Gastroesophageal sphincter (tissue), 4 donors: ENCODE measurements at places on chromosomes 1 and 21. TPM values are rescaled to one million over a fixed set of nuclear protein-coding genes. Genes with fewer than 3 reads are reported as not detected.

S100A11 gene
- total RNA-seq, result 41.9 TPM

CD1C gene
- total RNA-seq, result 1.8 TPM

SLAMF8 gene
- 4.2 TPM for total RNA-seq

CLCC1 gene
- 29.2 TPM for total RNA-seq

FLG2 gene
- not detected for total RNA-seq

AADACL3 gene
- total RNA-seq, result not detected

- ATAC-seq, result no peak
Observed at GRCh38 chr1:80365359-80366021, 1359.0 kb upstream of the ADGRL4 start.

DNA sequence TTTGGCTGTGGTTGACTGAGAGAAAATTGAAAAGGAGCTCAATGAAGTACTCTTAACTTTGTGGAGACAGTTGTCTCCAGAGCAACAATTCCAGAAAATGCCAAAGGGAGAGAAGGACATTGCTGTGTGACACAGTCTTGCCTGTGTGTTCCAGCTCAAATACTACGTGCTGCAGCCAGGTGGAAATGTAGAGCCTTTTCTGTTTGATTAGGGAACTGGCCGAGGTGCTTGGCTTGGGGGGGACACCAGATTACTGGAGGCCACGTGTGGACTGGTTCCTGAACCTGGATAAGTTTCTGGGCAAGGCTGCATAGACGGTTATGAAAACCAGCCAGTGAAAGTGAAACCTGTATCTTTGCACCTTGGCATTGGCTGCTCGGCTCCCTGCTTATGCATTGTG lies 217.9 kb downstream of the CTH start:
- no peak for ATAC-seq

DNA sequence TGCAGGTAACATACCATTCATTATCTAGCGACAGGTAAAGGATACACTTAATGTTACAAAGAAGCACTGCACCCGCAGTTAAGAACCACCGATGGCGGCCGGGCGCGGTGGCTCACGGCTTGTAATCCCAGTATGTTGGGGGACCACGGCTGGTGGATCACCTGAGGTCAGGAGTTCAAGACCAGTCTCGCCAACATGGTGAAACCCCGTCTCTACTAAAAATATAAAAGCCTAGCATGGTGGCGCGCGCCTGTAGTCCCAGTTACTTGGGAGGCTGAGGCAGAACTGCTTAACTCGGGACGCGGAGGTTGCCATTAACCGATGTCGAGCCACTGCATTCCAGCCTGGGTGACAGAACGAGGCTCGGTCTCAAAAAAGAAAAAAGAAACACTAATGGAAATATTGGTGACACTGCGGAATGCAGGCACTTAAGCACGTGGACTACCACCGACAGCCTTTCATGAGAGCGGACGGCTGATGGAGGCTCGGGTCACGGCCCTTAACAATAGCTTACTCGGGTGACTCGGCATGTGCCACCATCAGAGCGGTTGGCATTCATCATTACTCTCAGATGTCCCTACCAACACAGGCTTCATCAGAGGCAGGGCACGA lies 542 bp downstream of the GAS5 start:
- ATAC-seq, result peak; percentile 4

DNA sequence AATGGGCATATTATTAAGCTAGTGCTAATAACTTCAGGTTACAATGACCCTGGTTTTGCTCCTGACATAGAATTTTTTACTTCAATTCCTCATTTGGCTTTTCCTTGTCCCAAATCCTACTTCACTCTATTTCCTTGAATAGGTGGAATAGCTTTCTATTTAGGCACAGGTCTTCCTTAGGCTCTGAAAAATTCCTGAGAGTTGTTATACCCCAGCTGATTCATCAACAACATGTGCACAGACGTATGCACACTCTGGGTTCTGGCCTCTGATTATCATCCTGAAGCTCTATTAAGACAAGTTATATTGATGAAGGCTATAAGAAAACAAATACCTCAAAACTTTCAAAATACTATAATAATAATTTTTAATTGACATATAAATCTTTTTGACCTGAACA lies 172.4 kb downstream of the NTMT2 start:
- no peak for ATAC-seq

DNA sequence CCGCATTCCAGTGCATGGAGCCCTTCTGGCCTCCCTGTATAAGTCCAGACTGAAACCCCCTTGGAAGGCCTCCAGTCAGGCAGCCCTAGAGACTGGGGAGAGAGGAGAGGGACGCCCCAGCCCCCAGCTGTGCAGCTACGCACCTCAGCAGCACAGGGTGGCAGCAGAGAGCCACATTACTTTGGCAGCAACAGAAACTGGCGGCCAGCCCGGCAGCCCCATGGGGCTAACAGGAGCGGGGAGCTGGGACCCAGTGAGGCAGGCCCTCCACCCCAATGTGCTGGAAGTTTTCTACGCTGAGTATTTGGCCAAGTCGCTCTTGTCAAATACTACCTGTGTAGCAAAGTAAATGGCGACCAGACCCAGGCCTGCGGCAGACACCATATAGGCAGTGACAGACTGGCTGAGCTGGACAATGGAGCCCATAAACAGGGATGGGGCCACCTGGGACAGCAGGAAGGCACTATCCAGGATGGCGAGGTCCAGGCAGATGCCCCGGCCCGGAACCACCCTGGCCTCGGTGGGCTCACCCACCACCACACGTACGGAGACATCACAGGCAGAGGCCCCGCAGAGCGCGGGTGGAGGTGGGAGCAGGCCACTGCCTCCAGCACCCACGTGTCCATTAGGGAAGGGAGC lies 21.2 kb downstream of the SLC45A3 start:
- peak; percentile 78 for ATAC-seq

DNA sequence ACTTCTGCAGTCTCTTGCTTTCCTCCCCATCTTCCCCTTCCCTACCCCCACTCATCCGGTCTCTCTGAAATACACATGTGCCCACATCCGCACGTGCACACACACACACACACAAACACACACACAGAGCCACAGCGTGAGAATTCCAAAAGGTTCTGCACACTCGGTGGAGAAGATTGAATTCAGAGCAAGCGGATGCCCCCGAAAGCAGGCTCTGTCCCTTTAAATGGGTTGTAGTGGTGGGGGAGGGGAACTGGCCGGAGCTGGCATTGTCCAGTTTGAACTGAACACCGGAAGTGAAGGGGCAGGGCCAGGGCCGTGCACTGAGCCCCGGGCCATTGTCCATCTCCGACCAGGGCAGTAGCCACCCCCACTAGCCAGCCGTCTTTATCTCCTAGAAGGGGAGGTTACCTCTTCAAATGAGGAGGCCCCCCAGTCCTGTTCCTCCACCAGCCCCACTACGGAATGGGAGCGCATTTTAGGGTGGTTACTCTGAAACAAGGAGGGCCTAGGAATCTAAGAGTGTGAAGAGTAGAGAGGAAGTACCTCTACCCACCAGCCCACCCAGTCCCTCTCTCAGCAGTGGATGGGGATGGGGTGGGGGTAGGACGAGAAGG lies 1.3 kb upstream of the LIN28A start:
- no peak for ATAC-seq

DNA sequence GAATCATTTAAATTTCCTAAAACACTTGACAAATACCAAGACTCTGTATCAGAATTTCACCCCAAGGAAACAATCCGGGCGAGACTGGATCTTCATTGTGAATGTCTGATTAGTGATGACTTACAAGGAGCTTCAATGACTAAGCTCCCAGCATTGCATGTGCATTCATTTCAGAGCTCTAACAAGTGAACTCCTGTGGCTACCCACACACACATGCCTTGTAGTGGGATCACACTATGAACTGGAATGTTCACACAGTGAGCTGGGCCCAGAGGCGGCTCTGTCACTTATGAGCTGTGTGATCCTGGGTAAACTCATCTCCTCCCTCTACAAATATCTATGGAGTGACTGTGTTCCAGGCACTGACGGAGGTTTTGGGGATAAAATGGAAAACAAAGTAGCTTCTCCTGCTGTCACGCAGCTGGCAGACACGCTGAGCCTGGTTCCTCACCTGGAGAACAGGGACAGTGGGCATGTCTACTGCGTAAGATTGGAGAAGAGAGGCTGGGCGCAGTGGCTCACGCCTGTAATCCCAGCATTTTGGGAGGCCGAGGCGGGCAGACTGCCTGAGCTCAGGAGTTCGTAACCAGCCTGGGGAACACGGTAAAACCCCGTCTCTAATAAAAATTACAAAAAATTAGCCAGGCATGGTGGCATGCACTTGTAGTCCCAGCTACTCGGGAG lies 56.9 kb downstream of the CLSTN1 start:
- ATAC-seq, result no peak

- ATAC-seq, result peak; percentile 62
Observed at GRCh38 chr1:233097959-233098580, 147.7 kb downstream of the NTPCR start.

- peak; percentile 71 for ATAC-seq
Observed at GRCh38 chr1:117671781-117672501, 66.1 kb downstream of the TENT5C start.

GRCh38 chr1:66334318-66334717 lies 199.6 kb upstream of the SGIP1 start:
- no peak for ATAC-seq

- no peak for ATAC-seq
Observed at GRCh38 chr1:194043984-194044755, 857.8 kb upstream of the B3GALT2 start.

DNA sequence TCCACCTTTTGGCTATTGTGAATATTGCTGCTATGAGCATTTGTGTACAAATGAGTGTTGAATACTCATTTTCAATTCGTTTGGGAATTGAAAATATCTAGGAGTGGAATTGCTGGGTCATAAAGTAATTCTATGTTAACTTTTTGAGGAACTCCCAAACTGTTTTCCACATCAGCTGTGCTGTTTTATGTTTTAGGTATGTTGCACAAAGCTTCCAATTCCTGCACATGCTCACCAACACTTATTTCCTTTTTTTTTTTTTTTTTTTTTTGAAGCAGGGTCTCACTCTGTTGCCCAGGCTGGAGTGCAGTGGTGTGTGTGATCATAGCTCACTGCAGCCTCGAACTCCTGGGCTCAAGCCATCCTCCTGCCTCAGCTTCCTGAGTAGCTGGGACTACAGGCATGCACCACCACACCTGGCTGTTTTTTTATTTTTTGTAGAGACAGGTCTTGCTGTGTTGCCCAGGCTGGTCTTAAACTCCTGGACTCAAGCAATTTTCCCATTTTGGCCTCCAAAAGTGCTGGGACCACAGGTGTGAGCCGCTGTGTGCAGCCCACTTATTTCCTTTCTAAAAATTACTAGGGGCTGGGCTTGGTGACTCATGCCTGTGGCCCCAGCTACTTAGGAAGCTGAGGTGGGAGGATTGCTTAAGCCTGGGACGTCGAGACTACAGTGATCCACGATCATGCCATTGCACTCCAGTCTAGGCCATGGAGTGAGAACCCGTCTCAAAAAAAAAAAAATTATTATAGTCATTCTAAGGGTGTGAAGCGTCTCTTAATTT lies 33.4 kb downstream of the TMCC2 start:
- no peak for ATAC-seq

DNA sequence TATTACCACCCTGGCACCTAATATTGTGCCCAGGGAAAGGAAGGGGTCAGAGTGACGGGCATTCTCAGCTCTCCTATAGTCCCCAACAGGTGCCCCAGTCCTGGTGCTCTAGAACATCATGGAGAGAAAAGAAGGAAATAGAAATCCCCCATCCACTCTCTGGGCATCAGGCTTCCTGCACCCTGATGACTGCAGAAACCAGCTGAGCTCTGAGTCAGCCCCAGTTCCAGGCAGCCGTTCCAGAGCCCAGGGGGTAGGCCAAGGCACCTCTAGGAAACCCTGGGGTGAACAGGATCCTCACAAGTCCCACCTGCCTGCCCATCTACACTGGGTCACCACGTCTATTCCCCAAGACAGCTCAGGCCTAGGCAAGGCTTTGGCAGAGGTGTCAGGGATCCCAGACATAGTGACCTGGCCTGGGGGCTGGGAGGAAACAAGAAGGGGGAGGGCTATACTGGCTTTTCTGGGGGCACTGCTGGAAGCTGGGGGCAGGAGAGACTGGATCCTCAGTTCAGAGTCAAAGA lies 709 bp downstream of the NECTIN4 start:
- ATAC-seq, result no peak

DNA sequence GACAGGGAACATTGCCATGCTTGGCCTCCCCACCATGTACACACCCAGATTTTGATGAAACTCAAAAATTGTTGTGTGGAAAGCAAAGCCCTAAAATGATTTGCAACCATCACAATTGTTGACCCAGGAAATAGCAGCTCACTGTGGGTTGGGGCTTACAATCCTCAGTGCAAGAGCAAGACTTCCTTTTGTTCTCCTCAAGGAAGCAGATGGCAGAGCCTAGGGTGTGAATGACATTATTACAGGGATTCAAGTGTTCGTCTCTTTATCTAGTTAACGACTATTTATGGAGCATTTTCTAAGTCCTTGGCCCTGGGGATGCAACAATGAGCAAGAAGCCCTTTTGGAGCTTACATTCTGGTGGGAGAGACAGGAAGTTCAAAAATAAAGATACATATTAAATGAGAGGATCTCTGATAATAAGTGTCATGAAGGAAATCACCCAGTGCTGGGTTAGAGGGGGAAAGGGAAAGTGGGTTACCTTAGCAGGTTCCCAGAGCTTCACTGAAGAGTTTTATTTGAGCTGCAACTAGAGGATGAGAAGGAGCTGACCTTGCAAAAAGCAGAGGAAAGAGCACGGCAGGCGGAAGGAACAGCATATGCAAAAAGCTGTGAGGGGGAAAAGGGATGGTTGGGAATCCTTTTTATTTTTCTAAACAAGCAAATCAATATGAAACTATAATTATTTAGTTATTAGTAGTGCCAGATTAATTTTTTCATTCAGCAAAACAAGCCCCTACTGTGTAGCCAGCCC lies 38.5 kb upstream of the ID3 start:
- no peak for ATAC-seq

DNA sequence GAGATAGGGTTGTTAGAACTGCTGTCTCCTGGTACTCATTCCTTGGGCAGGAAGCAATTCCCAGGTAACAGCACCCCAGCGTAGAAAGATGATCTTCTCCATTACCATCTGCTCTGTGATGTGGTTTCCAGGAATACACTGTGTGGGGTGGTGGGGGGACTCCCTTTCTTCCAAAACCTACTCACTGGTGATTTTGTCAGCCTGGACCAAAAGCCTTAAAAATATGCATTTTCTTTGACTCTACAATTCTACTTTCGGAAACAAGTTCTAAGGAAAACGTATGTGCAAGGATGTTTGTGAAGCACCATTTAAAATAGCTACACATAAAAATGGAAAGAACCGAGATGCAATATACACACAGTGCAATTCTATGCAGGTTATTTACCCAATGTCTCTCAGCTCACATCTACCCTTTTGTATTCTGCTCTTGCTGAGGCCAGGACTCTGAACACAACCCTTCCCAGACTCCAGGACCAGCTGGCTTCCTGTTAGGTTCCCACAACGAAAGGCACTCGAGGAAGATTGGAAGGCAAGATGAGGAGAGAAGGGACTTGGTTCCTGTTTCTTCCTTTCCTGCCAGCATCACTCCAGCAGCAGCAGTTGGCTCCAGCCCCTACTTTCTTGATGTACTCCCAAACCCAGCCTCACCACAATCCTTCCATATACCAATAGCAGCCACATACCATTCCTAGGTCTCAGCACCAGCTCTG lies 33.0 kb upstream of the GJB5 start:
- ATAC-seq, result no peak

DNA sequence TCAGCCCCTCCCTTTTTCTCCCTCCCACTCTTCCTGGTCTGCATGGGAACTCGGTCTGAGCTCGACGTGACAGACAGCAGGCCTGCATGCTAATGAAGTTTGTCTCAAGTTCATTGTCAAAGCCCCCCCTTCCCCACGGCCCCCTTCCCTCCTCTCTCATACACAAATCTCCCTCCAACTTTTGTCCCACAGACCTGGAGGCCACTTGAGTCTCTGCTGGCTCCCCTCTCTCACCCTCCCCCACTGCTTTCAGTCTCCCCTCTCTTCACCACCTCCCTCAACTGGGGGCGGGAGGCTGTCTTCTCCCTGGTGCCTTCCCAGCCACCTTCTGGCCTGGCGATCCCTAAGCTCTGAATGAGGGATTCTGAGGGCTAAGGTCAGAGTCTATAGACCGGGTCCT lies 61.3 kb downstream of the RHBG start:
- no peak for ATAC-seq
